ENCODE measurements at places on chromosomes 5 and 9. TPM values are rescaled to one million over a fixed set of nuclear protein-coding genes. Genes with fewer than 3 reads are reported as not detected.

The FOXD4L4 gene
- 0.19 TPM for total RNA-seq

The PCDHA6 gene
- total RNA-seq = not detected

The POU4F3 gene
- total RNA-seq = 0.42 TPM

The PCDHB4 gene
- total RNA-seq = not detected

The SLC46A2 gene
- not detected for total RNA-seq

The JADE2 gene
- total RNA-seq = 29.9 TPM

The REEP2 gene
- total RNA-seq = 15.8 TPM

The DBN1 gene
- total RNA-seq = 126 TPM

The AFAP1L1 gene
- 14.5 TPM for total RNA-seq

The SEMA5A gene
- 0.79 TPM for total RNA-seq

The CDC20B gene
- not detected for total RNA-seq

The BRD3 gene
- total RNA-seq = 11.2 TPM

The LURAP1L gene
- total RNA-seq = 12.1 TPM

The C5orf52 gene
- not detected for total RNA-seq

The PCDHGA8 gene
- 0.51 TPM for total RNA-seq

The TSSK1B gene
- total RNA-seq = 0.14 TPM

Data from airway epithelial cell (primary cell).